ENCODE measurements at places on chromosomes 2 and 18.

DNA sequence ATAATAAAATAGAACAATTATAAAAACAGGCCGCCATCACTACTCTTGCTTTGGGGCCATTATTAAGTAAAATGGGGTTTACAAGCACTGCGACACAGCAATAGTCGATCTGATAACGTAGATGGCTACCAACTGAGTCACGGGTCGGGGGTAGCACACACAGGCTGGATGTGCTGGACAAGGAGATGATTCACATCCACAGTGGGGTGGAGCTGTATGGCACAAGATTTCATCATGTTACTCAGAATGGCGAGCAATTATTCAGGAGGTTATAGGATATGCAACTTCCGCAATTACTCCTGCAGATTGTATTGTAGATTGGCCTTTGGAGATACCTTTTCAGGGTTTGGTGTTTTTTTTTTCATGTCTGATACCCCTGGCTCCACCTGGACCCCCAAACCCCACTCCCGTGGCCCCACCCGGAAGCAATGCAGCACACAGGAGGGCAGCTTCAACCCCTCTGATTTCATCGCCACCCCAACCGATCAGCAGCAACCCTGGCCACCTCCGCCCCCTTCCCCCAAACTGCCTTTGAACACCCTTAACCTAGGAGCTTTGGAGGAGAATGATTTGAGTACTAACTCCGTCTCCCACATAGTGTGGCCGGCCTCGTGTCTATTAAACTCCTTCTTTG is 21.4 kb upstream of the MLPH start:
- DNase-seq = peak; percentile 95

- DNase-seq = peak; percentile 4
Observed at GRCh38 chr2:75896779-75897366, 186.2 kb upstream of the GCFC2 start.

DNA sequence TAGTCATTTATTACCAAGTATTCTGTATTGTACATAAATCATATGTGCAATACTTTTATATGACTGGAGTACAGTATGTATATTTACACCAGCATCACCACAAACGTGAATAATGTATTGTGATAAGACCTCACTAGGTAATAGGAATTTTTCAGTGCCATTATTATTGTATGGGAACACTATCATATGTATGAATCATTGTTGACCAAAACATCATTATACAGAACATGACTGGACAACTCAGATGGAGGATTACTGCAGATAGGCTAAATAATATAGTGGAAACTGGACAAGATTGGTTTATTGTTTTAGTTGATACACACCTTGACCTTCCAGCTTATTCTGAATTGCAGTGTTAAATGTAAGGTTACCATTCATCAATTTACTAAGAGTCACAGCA is 33.4 kb downstream of the VAPA start:
- DNase-seq = no peak

DNA sequence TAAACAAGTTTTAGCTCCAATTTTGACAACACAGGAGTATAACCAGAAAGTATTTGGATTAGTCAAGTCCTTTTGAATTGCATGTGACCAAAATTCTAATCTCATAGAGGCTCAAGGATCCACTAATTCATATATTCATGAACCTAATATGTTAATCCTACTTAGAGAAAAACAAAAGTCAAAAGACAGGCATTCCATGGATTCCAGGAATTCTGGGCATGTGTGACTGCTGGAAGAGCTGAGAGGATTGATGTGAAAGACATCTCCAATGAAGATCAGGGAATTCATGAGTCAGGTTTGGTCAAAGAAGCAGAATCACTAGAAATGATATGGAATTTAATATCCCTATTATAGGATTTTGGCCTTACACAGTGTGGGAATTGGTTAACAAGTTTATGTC is 1494.6 kb upstream of the DDX18 start:
- peak; percentile 11 for DNase-seq

DNA sequence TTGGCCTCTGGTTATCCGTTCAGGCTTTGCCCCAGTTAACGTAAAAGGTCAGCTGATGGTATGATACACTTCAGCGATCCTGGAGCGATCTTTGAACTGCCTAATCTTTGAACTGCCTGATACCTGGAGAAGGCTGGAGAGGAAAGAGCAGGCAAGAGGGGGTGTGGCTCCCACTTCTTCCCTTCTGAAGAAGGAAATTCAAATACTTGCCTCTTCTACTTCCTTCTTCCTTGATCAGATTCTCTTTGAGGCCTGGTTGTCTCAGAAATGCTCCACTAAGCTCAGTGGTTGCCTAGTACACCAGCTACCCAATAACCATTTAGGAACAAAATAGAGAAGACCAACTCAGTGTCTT is 619 bp downstream of the GALM start:
- DNase-seq = no peak

GRCh38 chr2:69780921-69781320 is 39.0 kb downstream of the ANXA4 start:
- DNase-seq = no peak

GRCh38 chr2:223457301-223457700 is 144.9 kb downstream of the SCG2 start:
- no peak for DNase-seq

GRCh38 chr2:112701052-112701451 is 19.8 kb upstream of the NT5DC4 start:
- no peak for DNase-seq

DNA sequence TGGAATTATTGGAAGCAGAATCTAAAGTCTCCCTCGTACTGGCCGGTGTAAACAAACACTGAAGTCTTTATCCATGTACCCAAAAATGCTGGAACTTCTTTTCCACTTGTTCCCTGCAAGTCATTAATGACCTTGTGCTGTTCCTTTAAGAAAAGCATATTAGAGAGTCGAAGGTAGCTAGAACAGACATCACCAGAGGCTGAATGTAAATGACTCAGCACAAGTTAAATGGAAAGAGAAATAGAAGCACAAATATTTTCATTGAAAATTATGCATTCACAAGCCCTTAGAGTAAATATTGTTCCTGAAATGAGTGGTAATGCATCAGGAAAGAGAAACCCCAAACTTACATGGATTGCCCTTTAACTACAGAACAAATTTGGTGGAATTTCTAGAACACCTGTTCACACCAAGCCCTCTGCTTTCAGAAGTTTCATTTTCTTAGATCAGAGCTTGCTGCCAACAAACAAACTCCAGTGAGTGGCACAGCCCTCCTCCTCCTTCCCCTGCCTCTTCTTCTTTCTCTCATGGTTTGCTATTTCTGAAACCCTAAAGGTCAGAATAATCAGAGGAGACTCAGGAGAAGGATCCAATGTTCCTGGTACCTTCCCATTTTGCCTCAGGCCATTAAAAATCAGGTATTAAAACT is 264.3 kb downstream of the TXNL1 start:
- peak; percentile 45 for DNase-seq

GRCh38 chr2:18959952-18960717 is 370.8 kb upstream of the NT5C1B start:
- DNase-seq = no peak

DNA sequence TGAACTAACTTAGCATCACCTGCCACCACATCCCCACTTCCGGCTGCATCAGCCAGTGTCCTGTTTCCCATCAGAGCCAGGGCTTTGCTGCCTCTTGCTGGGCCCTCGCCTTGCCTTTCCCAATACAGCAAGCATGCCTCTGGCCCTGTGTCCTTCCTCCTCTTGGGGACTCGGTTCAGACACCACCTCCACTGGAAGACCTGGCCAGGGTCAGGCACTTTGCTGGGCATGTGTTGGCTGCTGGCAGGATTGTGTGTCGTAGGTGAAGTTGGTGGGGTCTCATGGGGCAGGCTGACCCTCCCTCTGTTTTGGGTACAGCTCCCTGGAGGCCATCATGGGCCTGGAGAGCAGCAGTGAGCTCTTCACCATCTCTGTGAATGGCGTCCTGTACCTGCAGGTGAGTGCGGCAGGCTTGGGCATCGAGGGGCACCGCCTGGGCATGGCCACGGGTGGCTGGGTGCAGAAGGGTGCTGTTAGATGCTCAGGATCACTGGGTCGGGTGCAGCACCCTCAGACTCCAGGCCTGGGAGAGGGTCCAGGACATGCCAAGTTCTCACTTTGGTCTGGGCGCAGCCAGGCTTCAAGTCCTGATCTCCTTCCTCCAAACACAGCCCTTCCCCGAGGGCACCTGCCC is 6.6 kb downstream of the ERFE start:
- no peak for DNase-seq

GRCh38 chr18:30618567-30618966 is 424.0 kb downstream of the DSC3 start:
- no peak for DNase-seq

DNA sequence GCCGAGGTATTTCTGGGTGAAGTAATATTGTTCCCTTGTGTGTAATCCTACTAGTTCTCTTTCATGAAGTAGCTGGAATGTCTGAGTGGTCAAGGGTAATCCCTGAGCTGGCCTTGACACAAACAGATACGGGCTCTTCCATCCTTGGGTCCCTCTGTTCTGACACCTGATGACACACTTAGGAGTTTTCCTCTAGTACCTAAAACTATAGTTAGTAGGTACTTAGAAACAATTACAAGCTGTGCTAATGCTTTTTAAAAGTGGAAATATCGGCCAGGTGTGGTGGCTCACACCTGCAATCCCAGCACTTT is 59.2 kb upstream of the IL1R1 start:
- no peak for DNase-seq

DNA sequence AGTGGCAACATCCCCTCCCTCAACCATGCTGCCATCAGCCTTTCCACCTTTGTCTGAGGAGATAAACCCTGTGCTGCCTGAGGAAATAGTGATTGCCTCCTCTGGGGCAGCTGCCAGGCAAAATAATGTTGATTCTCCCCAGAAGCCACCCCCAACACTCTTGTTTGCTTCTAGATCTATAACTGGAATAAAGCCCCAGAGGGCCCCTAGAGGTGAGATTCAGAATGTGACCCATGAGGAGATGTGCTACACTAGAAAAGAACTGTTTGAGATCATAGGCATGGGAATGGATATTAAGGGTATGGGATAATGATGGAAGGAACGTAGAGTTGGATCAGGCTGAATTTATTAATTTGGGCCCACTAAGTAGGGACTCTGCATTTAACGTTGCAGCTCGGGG is 116.3 kb upstream of the RMP24 start:
- DNase-seq = no peak

GRCh38 chr2:238106698-238107524 is 6.8 kb downstream of the ESPNL start:
- DNase-seq = no peak

DNA sequence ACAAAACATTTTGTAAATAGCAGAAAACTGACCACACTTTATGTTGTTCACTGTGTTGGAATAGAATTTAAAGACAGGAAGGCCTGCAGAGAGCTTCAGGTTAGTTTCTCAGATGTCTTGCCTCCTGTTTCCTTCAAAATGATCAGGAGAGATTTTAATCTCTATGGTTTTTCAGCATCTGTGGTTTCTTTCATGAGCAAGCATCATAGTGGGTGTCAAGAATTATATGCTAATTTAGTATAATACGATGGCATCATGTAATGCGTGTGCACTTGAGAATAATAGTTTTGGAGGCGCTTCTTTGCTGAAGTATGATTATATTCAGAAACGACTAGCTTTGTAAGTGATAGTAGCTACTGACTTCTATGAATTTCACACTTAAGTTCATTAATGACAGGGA is 149.9 kb downstream of the PLCL1 start:
- DNase-seq = no peak

GRCh38 chr2:2560374-2561015 is 229.4 kb upstream of the MYT1L start:
- DNase-seq = no peak

GRCh38 chr2:182165202-182165601 is 179.5 kb downstream of the PPP1R1C start:
- no peak for DNase-seq

DNA sequence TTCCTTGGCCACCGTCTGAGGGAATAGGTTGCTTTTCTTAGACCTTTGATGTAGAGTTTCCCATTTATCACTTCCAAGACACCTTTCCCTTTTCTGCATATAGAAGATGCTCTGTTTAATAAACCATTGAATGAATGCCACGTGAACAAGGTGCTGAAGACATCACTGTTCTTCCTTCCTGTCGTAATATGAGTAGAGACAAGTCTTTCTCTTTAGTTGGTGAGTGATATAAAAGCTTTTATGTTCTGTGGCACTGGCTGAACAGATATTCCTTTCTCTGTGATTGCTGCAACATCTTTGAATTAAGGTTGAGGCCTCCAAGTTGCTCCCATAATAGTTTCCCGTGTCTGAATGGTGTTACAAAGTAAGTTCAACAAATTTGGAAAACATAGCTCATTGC is 38.7 kb downstream of the TTC39C start:
- no peak for DNase-seq

DNA sequence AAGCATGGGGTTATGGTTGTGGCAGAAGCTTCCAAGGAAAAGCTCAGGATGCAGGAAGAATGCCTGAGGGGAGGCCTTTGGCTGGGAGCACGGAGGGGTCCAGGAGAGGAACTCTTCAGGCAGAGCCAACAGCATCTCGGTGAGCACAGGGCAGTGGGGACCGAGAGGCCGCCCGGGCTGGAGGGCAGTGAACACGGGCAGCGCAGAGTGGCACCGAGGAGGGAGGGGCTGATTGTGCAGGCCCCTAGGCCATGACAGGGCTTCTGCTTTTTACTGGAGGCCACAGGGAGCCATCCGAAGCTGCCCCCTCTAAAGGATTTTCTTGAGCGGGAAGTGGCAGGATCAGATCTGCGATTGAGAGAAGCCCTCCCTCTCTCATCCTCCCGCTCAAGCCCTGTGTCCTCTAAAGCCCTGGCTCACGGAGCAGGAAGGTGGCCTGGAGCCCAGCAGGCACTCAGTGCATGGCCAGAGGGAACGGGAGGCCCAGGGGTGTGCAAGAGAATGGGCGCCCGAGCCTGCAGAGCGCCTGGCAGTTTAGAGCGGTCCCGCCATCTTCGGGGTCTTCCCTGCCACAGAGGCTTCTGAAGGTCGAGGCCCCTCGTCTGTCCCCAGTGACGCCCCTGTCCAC is 110.0 kb upstream of the STON1 start:
- no peak for DNase-seq

DNA sequence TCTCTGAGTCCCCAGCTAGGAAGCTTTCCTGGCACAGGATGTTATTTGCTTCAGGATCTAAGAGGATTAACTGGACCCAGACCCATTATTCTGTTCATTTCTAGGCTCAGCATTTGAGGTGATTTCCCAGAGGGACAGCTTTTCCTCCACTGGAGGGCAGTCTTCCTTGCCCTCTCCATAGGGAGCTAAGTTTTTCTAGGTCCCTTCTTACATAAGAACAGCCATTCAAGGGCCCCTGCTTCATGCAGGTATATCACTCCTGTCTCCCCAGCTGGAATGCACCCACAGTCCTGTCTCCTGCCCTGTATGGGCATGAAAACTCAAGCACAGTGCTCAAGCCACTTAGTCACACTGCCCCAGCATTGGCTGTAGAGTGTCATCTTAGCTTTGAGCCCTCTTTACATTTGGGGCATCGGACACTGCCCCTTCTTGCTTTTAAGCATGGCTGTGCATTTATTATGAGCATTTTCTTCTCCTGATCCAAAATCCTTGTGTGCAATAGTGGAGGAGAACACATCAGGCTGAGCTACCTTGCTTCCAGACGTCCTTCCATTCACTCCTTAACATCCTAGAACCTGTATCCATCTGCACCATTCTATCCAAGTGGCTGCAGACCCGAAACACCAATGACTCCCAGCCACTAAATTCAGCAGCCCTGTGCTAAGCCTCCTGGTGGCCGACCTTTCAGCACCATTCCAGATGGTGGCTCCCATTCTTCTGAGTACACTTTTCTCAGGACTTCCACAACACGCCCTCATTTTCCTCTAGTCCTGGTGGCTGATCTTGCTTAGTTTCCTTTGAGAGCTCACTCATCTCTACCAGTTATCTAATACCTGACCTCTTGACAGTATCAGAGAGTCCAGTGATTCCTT is 80.0 kb downstream of the COPS8 start:
- DNase-seq = no peak

Measured in fibroblast of skin of back (primary cell).